CD4-positive, alpha-beta T cell treated with Interleukin-12 subunit alpha and Interleukin-12 subunit beta, for 1 hour (primary cell): ENCODE measurements at places on chromosomes 3 and 15.

- peak; percentile 76 for DNase-seq
Measured at GRCh38 chr3:71069797-71070196, 513.7 kb downstream of the FOXP1 start.

GRCh38 chr3:182668541-182668940 lies 124.8 kb upstream of the ATP11B start:
- no peak for DNase-seq

DNA sequence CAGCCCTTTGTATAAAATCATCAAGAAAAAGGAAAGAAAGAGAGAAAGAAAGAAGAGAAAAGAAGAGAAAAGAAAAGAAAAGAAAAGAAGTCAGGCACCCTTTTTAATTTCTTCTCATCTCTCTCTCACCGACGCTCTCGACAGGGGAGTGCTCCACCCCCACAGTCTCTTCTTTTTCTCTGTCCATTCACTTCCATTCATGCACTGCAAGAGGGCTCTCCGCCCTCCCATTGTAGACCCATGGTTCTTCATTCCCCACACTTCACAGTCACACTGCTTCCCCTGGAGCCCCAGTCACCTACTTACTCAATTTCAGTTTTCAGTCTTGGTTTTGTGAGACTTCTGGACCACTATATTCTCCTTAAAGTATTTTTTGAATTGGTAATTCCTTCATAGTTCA lies 254.7 kb downstream of the SOX2 start:
- no peak for DNase-seq

- DNase-seq = peak; percentile 43
Measured at GRCh38 chr3:9901967-9902366, 681 bp upstream of the IL17RE start.

DNA sequence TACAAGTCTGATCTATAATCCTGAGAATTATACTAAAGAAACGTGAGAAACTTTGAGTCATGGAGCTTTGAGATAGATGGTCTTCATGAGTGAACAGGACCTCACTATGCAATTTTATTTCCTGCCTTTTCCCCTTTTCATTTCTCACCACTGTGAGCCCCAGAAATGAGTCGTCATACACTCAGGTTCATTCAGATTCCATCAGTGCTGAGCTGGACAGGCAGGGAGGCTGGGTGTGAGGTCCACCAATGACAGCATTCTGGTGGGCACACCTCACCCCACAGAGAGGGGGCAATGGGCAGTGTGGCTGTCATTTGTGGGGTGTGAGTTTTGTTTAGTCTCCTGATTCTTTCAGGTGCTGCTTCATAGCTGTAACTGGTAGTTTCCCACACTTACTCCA lies 16.9 kb downstream of the TIGIT start:
- DNase-seq = no peak

- DNase-seq = no peak
Measured at GRCh38 chr15:78921940-78922339, 22.9 kb downstream of the CTSH start.

GRCh38 chr3:42983927-42984326 lies 4.8 kb downstream of the GASK1A start:
- DNase-seq = no peak

DNA sequence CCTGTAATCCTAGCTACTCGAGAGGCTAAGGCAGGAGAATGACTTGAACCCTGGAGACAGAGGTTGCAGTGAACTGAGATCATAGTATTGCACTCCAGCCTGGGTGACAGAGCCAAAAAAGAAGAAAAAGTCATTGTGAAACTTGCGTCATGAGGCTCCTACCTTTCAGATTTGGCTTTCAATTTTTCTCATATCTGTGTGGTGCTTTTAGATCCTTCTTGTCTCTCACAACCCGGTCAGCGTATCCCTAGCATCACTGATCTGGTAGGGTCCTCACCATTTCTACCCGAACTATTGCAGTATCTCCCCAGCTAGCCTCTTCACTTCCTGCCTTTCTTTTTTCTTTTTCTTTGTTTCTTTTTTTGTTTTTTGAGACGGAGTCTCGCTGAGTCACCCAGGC lies 21.6 kb upstream of the GCNT3 start:
- no peak for DNase-seq

DNA sequence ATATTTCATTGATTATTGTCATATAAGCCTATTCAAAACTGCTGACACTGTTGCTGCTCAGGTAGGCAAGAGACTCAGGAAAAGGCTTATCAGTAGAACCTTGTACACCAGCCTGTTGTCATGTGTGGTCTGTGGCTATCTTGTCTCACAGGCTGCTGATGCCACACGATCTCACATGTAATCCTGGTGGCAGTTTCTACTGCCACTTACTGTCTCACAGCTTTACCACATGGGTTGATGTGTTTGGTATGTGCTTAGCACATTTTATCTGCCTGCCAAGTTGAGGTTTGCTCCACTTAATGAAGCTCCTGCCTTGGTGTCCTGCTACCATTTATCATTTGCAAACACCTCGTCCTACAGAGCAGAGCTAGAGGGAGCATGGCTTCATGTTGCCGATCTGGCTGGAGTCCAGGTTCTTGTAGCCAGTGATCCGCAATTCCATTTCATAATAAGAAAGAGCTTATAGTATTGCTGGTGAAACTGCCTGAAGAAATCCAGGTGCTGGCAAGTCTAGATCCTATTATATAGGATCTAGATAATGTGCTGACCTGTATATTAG lies 637.9 kb downstream of the NLGN1 start:
- no peak for DNase-seq

DNA sequence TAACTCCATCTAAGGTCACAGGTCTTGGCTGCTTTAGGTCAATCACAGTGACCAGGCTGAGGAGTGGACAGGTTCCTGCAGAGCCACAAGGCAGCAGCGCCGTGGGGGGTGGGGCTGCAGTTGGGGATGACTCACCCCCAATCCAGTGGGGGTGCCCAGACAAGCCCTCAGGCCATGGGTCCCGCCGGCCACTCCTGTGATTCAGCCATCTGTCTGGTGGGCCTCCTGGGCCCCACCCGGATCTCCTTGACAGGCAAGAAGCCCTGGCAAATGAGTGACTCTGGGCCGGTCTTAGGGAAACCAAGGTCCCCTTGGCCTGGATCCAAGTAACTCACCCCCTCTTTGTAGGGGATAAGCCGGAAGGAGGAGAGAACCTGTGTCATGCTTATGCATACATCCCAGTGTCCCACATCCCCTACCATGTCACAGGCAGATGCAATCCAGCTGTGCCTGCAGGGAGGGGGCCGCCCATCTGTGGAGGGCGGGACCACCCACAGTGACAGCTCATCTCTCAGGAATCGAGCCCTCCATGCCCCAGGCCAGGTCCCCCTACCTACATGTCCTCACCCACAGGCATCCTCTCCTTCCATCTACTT lies 495 bp upstream of the COL7A1 start:
- no peak for DNase-seq

DNA sequence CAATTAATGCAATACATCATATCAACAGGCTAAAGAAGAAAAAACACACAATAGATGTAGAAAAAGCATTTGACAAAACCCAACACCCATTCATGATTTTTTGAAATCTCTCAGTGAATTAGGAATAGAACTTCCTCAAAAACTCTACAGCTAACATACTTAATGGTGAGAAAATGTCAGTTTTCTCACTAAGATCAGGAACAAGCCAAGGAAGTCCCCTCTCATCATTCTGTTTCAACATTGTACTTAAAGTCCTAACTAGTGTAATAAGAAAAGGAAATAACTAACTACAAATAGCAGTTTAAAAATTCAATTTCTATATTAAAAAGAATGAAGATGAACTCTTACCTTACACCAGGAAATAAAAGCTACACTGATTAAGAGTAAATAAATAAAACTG lies 77.8 kb downstream of the DCLK3 start:
- DNase-seq = no peak

DNA sequence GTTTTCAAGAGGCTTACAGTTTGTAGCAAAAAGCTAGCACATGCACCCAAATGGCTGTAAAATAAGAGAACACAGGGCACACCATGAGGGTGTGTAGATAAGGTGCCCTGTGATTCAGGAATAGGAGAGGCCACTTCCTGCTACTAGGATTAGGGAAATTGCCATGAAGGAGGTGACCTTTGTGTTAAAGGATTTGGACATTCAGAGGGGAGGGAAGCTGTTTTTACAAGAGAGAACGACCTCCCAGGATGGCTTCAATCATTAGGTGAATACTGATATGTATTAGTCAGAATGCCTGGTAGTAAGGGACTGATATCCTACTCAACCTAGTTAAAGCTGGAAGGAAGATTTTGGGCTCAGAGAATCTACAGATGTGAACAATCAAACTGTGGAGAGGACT lies 35.7 kb upstream of the ABHD17C start:
- no peak for DNase-seq
